ENCODE measurements at places on chromosomes 12 and 14.
A peak's percentile ranks its signal among the peaks of the same experiment; 100 is the strongest.

GRCh38 chr12:68975811-68976210 lies 42.8 kb upstream of the CPM start:
- no peak for DNase-seq

- DNase-seq, result no peak
Observed at GRCh38 chr12:50715174-50715573, 48.7 kb upstream of the ATF1 start.

GRCh38 chr14:80776657-80777056 lies 164.9 kb downstream of the CEP128 start:
- DNase-seq, result no peak

DNA sequence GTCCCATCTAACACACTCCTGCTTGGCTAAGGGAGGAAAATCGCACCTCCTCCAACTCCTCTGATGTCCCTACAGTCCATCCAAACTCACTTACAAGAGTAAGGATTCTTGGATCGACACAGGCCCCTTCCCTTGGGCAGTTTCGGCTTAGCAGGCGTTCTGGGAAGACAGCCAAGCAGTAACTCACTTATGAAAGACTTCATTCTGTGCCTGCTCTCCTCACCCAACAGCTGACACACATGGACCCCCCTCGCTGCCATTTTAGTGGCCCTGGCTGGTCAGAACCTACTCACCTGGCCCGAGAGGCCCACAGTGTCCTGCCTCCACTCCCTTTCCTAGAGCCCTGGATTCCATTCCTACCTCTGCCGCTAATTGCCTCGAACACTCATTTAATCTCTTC lies 52.3 kb upstream of the BCL2L14 start:
- DNase-seq, result no peak

- no peak for DNase-seq
Observed at GRCh38 chr12:55820679-55821078, 2.8 kb downstream of the ORMDL2 start.

DNA sequence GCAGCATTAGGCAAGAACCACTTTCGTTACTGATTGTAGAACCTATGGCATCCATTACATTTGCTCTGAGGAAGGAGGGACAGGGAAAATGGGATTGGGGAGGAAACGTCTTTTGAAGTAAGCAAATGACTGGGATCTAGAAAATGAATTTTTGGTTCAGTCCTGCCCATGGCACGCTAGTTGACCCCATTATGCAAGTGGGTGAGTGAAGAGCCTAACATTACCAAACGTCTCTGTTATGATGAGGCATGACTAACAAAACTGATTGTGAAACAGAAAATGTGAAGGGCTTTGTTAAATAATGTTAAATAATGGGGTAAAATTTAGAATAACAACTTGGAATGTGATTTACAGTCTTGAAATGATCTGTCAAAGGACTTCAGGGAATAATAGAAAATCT lies 38.9 kb downstream of the CPSF2 start:
- peak; percentile 51 for DNase-seq

- DNase-seq, result no peak
Observed at GRCh38 chr14:84288781-84289180, 1241.2 kb upstream of the FLRT2 start.

GRCh38 chr12:47813511-47814196 lies 6.0 kb downstream of the HDAC7 start:
- DNase-seq, result no peak

DNA sequence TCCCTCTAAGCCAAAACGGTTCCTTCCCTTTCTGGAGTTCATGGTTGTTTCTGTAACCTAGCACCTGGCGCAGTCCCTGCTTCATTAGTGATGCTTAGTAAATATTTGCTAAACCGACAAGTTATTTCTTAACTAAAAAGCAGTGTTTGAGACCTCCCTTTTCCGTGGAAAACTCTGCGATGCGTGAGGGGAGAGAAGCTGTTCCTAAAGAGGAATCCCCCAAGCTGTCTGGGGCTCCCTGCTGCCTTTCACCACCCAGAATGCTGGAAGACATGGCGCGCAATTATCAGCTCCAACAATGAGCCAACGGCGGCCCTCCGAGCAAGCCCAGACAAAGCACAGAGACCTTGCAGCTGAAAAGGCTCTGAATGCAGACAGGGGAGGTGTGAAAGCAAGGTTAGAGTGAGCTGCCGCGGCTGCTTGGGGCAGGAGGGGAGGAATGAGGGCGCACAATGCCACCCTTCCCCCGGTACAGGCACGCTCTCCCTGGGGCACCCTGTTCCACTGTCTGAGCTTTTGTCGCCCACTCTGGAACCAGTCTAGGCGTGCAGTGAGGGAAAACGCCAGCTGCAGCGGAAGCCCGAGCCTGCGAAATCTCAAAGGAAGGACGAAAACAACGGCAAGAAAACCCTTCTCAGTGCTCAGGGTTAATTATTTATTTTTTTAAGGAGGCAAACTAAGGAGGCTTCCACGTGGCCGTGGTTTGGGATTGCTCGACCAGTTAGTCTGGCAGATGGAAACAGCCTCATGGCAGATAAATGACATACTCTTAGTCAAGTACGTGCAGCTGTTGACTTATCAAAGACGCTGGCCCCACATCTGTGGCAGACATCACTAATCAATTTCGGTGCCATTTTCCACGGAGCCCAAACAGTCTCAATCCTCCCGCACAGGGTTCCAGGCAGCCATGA lies 66.3 kb downstream of the RBM19 start:
- DNase-seq, result no peak

DNA sequence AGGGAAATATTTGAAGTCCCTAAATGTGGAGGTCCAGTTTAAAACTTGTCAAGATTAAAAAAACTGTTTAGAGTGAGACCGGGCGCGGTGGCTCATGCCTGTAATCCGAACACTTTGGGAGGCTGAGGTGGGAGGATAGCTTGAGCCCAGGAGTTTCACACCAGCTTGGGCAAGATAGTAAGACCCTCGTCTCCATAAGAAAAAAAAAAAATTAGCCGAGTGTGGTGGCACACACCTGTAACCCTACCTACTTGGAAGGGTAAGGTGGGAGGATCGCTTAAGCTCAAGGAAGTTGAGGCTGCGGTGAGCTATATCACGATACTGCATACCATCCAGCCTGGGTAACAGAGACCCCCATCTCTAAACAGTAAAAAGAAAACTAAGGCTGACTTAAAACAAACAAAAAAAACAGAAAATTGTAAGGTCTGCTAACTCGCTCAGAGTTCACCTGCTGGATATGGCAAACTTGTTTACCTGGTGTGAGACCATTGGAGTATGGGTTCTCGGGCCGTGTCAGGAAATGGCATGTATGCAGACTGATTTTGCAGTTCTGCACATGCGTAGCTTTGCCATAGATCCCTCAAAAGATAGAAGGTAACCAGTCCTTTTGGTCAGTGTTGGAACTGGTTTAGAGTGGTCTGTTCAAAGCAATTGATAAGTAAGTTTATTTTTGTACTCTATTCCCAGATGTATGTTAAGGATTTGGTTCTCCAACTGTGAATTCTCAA lies 2.1 kb downstream of the RNF10 start:
- DNase-seq, result no peak

DNA sequence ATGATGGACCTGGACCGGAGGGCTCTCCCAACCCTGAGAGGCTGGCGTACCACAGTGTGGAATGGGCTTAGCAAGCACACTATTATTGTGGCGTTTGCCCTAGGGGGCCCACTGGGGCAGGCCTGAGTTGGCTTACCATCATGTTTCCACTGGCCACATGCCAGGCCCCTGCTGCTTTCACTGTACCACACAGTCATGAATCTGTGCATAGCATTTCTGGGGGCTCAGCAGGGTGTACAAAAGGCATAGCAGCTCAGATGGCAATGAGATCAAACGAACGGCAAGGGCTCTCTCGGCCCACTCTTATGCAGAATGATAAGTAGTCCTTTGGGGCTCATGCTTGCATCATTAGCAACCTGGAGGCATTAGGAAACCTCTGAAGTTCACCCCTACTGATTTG lies 137.0 kb upstream of the HIF1A start:
- no peak for DNase-seq

DNA sequence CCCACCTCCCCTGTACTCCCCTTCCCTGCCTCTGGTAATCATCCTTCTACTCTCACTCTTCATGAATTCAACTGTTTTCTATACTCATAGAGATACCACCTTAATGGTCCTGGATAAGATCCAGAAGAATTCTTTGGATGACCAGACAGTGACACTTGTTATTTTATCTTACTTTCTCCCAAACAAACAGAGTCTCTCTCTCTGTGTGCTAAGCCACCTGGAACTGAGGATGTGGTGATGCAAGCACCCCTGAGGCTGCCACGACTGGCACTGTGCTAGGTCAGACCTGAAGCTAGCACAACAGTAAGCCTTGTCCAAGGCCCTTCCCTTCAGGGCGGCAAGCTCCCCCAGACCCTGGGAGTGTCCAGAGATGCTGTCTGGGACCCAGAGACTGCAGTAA lies 250.2 kb downstream of the C12orf50 start:
- no peak for DNase-seq

DNA sequence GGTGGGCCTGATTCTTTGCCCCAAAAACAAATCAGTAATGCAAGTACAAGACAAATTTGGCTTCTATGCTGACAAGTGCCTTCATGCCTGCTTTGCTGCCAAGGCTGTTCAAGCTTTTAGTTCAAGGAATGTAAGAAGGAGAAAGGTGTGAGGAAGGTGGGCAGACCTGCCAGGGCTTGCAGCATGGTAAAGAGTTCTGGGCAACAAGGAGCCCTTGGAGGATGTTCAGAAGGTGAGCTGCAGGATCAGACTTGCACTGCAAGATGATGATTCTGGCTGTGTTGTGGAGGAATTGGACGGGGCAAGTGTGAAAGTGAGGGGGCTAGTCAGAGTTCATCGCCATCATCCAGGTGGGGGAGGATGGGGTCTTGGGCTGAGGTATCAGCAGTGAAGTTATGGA lies 167.9 kb downstream of the NUAK1 start:
- no peak for DNase-seq

- DNase-seq, result no peak
Observed at GRCh38 chr12:92342574-92342973, 196.9 kb upstream of the BTG1 start.

- no peak for DNase-seq
Observed at GRCh38 chr12:43480591-43480990, 71.4 kb downstream of the ADAMTS20 start.

DNA sequence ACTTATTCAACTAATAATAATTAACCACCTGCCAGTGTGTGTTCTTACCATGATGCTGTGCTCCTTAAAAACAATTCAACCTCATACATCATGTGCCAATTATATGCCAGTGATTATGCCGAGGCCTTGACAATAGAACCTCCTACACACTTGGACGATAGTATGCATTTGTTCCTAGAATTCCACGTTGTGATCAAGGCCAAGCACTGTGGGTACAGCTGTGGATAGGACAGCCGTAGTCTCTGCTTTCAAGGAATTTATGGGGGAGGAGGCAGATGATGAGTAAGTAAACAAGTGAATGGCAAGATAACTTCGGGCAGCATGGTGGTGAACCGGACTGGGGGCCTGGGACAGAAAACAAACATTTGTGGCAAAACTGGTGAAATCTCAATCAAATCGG lies 18.0 kb upstream of the MYO1H start:
- DNase-seq, result no peak

DNA sequence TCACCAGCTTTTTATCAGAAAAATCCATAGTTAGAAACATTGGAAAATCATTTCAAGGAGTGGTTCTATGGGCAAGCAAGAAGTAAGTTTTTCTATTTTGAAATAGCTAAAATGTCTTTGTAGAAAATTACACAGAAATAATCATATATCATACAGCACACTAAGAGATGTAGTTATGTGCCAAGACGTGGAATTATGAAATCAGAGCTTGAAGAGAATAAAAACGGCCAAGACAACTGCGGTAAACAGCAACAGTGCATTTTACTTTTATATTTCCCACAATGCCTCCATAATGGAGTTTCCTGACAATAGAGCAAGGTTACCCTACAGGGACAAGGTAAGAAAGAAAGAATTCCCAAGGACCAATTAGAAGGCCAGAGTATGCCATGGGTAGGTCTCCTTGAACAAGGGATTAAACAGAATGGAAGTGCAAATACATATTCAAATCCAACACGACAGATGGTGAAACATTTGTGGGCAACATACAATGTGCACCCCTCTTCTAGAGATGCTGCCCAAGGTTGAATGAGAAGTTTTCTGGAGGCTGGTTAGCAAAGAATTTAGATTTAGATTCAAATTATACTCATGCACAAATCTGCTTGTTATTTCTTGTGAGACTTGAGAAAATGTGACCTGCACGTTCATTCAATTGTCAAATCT lies 76.1 kb upstream of the BTG1 start:
- no peak for DNase-seq

GRCh38 chr12:21881965-21882364 lies 59.3 kb downstream of the ABCC9 start:
- no peak for DNase-seq

DNA sequence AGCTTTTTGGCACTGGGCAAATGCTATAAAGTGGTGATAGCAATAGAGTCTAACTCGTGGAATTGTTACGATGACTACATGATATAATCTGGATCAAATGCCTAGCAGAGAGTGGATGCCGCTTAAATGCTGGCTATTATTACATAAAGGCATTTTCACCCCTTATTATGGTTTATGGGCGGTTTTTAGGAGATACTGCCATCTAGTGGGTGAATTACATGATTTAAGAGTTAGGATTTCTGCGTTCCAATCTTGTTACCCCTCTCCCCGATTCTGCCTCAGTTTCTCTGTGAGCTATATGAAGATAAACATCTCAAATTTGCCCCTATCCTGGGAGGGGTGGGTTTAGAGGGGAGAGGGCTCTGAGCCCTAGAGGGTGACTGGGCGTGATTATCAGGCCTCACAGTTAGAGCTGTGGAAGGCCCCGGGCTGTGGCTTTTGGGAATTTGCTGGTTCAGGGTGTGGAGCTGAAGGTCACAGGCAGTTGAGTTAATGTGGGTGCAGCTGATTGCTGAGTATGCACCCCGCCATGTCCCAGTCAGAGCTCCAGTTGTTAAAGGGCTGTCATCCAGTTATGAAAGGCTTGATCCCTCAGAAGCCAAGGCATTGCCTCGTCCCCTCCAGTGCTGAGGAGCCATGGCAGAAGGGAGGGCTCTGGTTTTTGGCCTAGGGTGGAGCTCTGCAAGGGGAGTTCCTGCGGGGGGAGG lies 14.4 kb downstream of the CLSTN3 start:
- DNase-seq, result no peak
